ENCODE measurements at places on chromosomes 12 and 14.

DNA sequence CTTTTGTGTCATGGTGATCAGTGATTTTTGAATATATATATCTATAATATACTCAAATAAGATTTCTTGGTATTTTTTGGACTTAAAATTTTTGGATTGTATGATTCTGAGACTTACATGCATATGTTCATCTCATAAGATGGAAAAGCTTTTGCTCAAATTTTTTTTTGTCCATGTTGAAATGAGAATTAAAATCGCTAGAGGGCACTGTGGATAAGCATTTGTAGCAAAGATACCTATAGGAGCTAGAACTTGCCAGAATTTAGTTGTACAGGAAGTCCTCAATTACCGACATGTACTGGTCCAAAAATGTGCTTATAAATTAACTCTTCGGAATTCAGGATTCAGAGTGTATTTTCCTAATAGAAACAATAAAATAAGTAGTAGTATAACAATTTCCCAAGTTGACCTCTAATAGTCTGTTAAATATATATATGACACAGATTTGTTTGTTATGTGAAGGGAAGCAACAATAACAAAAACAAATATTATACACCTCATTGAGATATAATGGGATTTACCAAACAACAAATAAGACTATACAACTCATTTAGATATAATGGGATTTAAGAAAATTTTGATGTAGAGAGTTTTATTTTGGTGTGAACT lies 179.6 kb downstream of the TMEM117 start:
- peak; percentile 12 for DNase-seq

- no peak for DNase-seq
Observed at GRCh38 chr14:75705014-75705413, 44.0 kb downstream of the TTLL5 start.

DNA sequence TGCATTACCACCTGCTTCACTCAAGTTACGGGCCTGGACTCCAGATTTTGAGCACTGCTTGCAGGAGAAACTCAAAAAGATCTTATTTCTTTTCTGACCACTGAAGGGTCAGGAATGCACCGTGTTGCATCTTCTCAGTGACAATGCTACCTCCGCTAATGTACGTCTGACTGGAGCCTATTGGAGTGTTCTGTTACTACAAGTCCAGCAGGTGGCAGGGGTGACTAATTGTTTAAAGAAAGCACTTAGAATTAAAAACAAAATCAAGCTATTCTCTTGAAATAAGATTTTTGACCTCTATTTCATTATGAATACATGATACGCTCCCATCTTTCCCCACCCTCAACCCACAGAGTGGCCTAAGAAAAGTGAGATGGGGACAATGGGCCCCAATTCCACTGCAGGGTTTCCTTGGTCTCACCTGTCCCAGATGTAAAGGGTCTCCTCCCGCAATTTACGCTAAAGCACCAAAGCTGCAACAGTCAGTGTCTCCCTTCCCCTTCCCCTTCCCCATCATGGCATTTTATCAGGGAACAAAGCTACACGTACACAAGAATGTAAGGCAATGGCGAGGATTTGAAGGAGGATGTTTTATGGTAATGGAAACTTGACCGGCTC lies 2.2 kb downstream of the TBPL2 start:
- DNase-seq, result peak; percentile 28

DNA sequence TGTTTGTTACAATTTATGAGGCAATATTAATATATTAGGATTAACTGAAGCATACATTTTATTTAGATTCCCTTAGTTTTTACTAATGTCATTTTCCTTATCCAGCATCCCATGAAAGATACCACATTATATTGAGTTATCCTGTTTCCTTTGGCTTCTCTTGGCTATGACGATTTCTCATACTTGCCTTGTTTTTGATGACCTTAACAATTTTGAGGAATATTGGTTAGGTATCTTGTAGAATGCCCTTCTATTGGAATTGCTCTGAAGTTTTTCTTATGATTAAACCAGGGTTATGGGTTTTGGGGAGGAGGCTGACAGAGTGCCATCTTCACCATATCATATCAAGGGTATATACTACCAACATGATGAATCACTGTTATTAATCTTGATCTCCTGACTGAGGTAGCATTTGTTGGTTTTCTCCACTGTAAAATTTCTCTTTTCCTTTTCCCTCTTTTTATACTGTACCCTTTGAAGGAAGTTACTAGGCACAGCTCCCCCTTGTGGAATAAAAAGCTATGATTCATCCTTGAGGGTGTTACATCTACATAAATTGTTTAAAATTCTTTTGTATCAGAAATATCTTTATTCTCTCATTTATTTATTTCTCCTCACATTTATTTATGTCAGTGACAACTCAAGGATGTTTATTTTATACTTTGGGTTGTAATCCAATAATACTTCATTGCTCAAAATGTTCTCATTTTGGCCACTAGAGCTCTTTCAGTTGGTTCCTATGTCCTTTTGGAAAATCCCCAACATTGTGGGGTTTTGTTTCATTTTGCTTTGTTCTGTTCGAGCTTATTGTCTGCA lies 239.0 kb downstream of the SLC16A7 start:
- no peak for DNase-seq

DNA sequence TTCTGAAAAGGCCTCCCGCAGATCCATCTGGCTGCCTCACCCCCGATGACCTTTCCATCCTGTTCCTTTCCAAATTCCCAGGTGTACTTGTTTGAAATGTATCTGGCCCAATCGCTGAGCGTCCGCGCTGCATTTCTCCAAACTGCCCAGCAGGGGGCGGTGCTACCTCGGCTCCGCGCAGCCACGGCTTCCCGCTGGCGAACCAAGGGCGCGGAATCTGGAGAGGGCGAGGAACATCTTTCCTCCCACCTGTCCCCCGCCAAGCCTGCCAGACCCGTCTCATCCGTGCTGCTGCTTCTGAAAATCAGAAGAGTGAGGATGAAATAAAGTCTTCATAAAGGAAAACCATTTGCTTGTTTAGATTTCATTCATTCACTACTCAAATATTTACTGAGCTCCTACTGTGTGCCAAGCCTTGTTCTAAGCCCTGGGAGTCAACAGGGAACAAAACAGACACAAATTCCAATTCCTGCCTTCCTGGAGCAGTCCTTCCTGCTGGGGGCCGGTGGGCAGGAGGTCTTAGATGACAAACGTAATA lies 16.8 kb upstream of the MYL2 start:
- no peak for DNase-seq

DNA sequence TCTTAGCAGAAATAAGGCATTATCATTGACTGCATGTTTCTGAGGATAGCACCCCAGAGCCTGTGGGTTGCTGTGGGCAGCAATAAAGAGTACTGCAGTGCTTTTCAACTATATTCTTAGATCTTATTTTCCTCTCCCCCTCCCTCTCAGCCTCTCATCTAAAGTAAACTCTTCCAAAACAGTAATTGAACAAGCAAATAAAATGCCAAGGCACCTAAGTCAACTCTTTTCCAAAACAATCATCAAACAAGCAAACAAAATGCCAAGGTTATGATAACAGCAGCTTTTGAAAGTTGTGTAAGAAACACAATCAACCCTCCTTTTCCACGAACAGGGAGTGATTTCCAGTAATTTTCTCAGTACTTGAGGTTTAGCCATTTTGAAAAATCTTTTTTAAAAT lies 1542.6 kb downstream of the AACS start:
- DNase-seq, result no peak

- DNase-seq, result no peak
Observed at GRCh38 chr14:75650253-75651058, 10.2 kb downstream of the ERG28 start.

- DNase-seq, result peak; percentile 33
Observed at GRCh38 chr12:116599285-116600136, 40.3 kb downstream of the MAP1LC3B2 start.

DNA sequence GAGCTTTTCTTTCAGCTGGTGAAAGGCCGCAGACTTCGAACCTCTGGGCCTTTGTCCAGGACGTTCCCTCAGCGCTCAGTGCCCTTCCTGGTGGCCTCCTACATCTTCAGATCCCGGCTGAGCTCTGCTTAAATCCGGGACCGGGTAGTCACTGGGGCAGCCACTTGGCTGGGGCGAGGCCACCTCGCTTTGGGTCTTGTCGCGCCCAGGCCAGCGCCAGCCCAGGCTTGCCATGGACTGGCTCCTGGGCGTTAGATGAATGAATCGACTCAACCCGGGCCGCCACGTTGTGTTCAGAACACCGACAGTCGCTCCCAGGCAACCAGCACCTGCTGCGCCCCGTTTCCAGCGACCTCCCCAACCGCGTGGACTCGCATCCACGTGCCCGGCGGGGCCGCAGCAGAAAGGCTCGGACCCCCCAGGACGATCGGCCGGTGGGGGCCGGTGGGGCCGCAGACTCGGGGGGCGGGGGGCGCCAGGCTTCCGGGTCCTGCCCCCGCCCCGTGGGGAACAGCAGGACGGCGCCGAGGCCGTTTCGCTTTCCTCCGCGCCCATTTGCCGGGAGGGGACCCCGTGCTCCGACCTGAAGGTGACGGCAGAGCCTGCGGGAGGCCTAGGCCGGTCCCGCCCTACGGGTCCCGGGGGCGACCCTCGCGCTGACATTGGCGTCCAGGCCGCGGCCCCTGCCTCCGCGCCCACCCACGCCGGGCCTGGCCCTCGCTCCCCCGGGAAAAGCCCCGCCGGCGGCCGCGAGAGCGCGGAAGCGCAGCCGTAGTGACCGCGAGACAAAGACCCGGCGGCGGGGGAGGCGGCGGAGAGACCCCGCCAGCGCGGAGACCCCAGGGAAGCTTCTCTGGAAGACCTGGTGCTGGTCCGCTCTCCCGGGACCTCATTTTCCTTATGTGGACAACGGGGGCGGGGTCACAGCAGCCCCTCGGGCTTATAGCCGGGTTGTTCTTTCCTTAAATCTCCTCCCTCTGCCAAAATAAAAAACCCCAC lies 37.3 kb upstream of the RCOR1 start:
- DNase-seq, result no peak

- DNase-seq, result no peak
Observed at GRCh38 chr12:45596366-45596765, 133.1 kb upstream of the ARID2 start.

- no peak for DNase-seq
Observed at GRCh38 chr12:123076604-123077297, 74.1 kb downstream of the PITPNM2 start.

- DNase-seq, result no peak
Observed at GRCh38 chr14:92570674-92571262, 57.2 kb downstream of the RIN3 start.

DNA sequence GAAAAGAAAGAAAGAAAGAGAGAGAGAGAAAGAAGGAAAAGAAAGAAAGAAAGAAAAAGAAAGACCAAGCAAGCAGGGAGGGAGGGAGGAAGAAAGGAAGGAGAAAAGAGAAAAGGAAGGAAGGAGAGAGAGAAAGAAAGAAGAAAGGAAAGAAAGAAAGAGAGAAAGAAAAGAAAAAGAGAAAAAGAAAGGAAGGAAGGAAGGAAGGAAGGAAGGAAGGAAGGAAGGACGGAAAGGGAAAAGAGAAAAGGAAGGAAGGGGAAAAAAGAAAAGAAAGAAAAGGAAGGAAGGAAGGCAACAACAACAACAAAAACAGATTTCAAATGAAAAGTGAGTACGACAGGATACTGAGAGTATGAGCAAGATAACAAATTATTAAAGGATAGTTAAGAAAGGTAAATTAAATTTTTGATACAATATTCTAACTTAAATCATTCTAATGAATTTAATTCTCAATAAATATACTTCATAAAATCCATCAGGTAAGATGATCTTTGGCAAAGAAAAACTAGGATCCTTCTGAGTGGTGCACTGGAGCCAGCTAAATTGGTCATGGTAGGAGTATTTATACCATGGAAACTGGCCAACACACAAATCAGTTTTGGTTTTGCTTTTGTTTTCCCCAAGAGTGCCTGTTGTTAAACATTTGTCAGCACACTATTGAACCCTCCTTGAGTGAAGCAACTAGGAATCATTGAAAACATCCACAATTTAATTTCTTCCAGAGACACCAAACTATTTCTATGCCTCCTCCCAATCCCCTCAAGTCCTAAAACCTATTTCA lies 56.1 kb upstream of the DYRK2 start:
- peak; percentile 23 for DNase-seq

DNA sequence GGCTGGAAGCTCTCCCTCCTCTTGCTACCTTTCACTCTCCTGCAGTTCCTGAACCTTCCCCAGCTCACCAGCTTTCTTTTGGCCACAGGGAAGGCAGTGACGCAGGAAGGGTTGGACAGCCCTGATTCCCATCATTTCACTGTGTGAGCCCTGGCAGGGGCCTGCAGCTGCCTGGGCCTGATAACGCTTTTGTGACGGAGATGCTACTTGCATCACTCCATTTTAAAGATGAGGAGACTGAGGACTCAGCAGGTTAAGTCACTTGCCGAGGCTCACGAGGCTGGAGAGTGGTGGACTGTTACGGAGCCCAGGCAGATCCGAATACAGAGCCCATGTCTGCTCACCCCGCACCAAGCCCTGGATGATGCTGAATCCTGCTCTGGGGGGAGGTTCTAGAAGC lies 145.3 kb downstream of the RBM19 start:
- DNase-seq, result no peak

DNA sequence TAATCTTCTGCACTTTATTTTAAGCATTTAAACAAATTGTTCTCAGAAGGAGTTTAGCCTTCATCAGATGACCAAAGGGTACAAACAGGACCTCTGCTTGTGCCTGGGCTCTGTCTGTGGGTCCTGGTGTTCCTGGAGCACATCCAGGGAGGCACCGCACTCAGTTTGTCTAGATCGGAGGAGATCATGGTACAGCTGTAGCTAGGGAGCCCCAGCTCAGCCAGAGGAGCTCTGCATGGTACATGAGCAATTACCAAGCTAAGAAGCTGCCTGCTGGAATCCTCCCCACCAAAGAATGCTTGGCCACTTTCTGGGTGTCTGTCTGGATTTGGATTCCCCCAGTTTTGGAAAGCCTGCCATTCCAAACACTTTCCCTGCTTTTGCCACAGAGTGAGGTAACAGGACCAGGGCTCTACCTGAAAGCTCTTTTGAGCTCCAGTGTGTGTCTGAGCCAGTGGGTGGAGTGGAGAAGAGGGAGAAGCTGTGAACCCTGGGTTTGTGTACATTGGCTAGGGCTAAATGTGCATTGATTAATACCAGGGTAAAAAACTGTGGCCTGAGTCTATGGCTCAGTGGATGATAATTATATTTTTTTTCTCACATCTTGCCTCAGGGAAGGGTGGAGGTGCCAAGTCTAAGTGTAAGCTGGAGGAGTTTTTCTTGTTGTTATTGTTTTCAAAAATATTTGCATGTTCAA lies 163.7 kb upstream of the IGF1 start:
- DNase-seq, result no peak

- no peak for DNase-seq
Observed at GRCh38 chr12:1844661-1845409, 24.5 kb downstream of the LRTM2 start.

DNA sequence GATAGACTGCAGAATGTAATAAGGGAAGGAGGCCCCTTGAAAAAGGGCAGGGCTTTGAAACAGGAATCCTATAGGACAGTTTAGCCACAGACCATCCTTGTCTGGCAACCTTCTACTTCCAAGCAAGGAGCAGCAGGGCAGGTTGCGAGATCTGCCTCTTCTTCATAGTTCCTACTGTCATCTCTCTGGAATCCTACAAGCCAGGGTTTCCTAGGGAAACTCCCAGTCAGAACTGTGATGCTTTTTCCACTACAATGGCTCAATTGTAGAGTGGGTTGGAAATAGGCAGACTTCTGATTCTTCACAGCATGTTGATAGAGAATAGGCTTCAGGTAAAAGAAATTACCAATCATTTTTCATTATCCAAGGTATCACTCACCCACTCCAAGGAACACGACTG lies 186.3 kb downstream of the DACT1 start:
- DNase-seq, result no peak
